ENCODE measurements at places on chromosomes 5 and 9. TPM values are rescaled to one million over a fixed set of nuclear protein-coding genes. Genes with fewer than 3 reads are reported as not detected.
A peak's percentile ranks its signal among the peaks of the same experiment; 100 is the strongest.

GRCh38 chr5:71533615-71534014 is 53.5 kb upstream of the MCCC2 start:
- DNase-seq: no peak

DNA sequence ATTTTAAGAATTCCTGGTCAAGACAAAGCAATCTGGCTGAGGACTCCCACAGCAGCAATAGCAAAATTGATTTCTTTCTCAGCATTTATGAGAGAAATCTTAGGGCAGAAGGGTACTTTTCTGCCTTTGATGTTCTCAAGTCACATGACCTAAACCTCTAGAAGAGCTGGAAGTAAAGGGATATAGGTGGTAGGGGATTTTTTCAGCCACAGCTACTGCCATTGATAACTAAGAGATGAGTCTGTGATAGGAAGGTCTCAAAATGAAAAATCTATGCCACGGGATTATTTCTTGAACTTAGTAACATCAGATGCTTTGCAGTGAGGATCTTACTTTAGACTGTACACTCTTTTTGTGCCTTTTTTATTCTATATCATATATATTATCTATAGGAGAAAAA is 35.6 kb downstream of the IL6ST start:
- no peak for DNase-seq

The AQP7 gene
- total RNA-seq: 123 TPM

GRCh38 chr5:139743001-139743771 is 52.4 kb upstream of the PSD2 start:
- no peak for DNase-seq

The FLT4 gene
- 5.6 TPM for total RNA-seq

DNA sequence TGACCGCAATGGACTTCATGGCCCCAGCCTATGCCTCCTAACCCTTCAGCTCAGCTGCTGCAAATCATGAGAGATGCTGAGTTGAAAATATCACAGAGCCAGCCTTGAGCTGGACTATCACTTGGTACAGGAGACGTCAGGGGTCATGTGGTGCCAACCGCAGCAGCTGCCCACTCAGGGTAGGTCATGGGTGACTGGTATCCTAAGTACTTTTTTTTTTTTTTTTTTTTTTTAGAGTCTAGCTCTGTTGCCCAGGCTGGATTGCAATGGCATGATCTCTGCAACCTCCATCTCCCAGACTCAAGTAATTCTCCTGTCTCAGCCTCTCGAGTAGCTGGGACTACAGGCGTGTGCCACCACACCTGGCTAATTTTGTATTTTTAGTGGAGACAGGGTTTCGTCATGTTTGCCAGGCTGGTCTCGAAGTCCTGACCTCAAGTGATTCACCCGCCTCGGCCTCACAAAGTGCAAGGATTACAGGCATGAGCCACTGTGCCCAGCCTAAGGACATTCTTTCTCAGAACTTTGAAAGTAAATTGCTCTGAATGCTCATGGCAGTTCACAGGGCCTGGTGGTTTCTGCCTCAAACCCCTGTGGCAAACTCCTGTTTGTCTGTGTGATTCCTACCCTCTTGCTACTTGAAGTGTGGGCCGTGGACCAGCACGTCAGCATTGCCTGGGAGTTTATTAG is 21.3 kb downstream of the WWC1 start:
- DNase-seq: no peak

DNA sequence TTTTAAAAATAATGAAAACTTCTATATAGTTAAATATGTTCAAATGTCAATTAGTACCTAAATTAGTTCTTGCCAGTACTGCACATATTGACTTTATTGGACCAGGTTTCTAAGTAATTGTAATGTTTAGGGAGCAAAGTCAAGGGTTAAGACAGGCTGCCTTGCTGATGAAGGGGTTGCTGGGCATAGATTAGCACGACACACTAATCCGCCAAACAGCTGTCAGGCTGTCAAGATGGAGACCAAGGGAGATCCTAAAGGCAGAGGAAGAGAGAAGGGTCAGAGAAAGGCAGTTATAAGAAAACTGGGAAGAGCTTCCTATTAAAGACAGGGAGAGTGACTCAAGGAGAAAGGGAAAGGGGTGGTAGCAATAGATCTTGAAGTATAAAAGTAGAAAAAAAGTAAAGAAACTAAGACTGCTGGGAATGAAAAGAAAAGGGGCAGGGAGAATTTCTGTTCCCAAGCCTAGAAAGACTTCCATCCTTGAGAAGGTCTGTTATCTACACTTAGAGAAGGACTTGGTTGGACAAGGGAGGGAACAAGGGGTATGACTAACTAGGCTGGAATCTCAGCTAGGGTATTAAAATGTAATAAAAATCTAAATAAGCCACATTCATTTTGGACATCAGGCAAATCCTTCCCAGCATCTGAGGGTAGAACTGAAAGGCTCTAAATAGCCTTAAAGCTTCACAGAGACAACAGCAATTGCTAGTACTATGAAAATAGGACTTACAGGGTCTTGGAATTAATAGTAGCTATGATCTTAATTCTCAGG is 188.7 kb downstream of the FBXL17 start:
- DNase-seq: no peak

DNA sequence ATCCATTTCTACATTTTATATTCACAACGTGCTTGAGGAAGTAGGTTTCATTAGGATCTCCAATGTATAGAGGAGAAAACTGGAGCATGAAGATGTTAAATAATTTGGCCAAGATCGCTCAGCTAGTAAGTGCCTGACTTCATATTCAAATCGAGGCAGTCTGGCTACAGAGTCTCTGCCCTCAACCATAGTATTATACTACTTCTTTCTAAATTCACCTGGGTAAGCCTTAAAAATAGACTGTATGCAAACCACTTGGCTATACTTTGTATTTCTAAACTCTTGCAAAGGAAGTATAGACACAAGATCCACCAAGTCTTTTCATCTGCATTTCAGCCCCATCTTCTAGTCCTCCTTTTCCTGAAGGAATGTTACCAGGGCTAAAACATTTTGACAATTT is 232.0 kb downstream of the PLK2 start:
- no peak for DNase-seq

- no peak for DNase-seq
Observed at GRCh38 chr5:149002761-149003689, 59.8 kb downstream of the SH3TC2 start.

- DNase-seq: no peak
Observed at GRCh38 chr9:123487944-123488548, 132.0 kb downstream of the CRB2 start.

The GZMA gene
- total RNA-seq: 0.37 TPM

- no peak for DNase-seq
Observed at GRCh38 chr5:178129296-178129695, 1.5 kb upstream of the RMND5B start.

The SLC25A2 gene
- total RNA-seq: not detected

The CTNNA1 gene
- total RNA-seq: 259 TPM

DNA sequence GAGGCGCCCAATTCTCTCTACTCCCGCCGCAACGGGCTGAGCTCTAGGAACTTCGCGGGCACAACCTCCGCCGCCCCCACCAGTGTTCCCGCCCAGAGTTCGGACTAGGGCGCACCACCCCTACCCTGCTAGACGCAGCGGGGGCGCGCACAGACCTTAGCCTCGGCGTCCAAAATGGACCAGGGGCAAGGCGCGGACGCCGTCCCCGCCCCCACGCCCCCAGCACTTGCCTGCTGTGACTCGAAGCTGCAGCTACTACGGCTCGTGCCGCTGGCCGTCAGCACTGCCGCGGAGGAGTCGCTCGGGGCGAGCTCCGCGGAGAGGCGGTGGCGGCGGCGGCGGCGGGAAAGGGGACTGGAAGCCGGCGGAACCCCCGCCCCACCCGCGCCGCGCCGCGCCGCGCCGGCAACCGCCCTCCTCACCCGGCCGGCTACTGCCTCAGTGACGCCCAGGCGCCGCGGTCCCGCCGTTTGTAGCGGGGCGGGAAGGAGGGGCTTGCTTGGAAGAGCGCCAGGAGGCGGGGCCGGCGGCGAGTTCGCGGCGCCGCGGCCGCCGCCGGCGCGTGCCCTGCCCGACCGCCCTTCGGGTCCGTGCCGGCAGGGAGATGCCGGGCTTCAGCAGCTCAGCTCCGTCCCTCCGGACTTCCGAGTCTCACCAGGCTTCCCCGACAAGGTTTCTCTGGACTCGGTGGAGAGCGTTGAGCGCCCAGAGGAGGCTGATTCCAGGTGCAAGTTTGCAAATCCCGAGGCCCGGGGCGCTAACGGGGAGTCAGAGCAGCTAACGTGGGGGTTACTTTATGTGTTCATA is 4.5 kb downstream of the ELAVL2 start:
- DNase-seq: peak; percentile 21

The CATSPER3 gene
- total RNA-seq: 0.68 TPM

The PTGES2 gene
- 155 TPM for total RNA-seq

The MYMK gene
- total RNA-seq: not detected

GRCh38 chr9:100725371-100725770 is 147.5 kb downstream of the CAVIN4 start:
- DNase-seq: no peak

The MLANA gene
- total RNA-seq: not detected

DNA sequence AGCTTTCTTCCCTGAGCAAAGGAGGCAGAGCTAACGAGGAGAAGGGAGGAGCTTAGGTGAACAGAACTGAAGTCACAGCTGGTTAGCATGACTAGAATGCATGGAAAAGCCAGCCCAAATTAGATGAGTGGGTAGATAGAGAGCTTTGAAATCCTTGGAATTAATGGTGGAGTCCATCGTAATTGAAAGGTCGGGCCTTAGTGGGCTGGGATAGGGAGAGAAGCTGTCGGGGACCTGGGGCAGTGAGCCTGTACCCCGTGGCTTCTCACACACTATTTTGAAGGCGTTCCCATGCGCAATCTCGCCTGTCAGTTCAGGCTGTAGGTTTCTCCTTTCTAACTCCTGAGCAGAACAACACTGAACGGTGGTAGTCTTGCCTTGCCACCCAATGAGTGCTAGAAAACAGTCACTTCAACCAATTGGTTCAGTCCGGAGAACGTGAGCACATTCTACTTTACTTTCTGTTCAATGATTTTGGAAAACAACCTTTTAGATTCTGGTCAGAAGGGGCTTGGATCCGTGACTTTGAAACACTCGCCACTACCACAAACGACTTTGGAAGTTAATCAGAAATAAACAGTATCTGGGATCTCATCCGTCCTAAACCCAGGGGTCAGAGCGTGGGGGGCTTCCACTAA is 655 bp upstream of the RAI14 start:
- peak; percentile 45 for DNase-seq

DNA sequence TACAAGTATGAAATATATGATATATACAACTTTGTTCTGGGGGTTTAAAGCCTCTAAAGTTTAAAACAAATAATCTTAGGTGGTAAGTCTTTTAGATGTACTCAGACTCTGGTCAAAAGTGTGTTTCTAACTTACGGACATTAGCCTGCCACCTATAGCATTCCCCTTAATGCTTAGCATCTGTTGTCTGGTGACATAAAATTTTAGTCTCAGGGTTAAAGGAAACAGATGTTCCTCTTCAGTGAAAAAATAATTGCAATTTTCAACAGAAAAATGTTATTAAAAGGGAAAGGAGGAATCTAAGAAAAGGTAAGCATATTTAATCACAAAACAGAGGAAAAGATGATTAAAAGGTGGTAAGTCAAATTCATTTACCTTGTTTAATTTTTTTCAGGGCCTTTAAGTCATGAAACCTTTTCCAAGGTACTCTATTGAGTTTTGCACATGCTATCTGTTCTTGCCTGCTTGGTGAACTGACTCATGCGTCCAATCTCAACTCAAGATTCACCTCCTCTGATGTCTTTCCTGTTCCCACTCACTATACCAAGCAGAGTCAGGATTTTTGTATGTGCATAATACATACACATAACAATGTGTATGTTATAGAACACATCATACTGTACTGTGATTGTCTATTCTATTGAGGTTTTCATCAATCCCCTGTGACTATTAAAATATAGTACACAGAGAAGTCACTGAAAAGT is 7.9 kb downstream of the TMEM167A start:
- DNase-seq: no peak

- no peak for DNase-seq
Observed at GRCh38 chr5:8884029-8884428, 661.8 kb downstream of the SEMA5A start.

- no peak for DNase-seq
Observed at GRCh38 chr5:136141561-136141960, 8.9 kb downstream of the SMAD5 start.

The RUSC2 gene
- total RNA-seq: 32.2 TPM

- peak; percentile 69 for DNase-seq
Observed at GRCh38 chr9:98916660-98917059, 27.0 kb upstream of the COL15A1 start.

The MEF2C gene
- 48.3 TPM for total RNA-seq

DNA sequence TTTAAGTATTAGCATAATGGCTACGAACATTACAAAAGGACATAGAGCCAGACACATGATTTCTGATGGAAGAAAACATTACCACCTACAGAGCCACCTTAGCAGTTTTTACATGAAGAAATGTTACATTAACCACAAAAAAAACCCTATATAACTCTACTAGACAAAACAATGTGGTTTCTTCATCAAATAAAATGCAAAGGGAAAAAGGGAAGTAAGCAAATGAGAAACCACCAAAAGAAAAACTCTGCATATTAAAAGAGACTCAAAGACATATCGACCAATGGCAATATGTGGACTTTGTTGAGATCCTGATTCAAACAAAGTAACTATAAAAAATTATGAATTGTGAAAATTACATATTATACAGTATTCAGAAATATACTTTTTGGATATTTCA is 132.7 kb downstream of the TSSK1B start:
- no peak for DNase-seq

The C1QTNF3 gene
- 2.5 TPM for total RNA-seq

All from left cardiac atrium (tissue), 4 donors.